ENCODE measurements at places on chromosomes 11 and 22.
A peak's percentile ranks its signal among the peaks of the same experiment; 100 is the strongest.

DNA sequence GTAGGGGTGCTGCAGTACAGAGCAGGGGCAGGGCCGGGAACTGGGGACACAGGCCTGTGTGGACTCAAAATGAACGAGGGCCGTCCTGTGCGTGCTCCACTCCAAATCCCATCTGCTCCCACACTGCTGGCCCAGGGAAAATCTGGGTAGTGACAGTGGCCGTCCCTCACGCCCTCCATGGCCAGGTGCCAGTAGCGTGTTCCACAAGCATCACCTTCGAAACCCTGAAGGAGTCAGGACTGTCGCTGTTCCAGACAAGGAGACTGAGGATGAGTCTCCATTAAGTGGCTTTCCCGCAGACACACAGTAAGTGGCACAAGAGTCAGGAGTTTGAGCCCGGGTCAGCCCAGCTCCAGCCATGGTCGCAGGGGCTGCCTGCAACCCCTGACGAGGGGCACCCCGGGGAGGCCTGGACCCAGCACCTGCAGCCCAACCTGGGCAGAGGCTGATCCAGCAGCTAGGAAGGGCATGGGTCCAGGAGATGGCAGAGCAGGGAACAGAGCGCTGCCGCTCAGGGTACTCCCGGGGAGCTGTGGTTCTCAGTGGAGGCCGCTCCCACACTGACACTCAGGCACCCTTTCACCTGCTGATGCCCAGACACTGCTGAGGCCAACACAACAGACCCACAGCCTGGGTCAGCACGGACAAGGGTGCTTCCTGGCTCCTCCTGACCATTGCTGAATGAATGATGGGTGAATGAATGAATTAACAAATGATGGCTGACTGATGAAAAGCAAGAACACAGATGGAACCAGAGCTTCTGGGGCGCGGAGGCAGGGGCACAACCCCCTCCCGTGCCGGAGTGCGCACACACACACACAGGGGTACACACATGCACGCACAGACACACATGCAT, 35.3 kb downstream of the IGF2 start:
- no peak for DNase-seq

DNA sequence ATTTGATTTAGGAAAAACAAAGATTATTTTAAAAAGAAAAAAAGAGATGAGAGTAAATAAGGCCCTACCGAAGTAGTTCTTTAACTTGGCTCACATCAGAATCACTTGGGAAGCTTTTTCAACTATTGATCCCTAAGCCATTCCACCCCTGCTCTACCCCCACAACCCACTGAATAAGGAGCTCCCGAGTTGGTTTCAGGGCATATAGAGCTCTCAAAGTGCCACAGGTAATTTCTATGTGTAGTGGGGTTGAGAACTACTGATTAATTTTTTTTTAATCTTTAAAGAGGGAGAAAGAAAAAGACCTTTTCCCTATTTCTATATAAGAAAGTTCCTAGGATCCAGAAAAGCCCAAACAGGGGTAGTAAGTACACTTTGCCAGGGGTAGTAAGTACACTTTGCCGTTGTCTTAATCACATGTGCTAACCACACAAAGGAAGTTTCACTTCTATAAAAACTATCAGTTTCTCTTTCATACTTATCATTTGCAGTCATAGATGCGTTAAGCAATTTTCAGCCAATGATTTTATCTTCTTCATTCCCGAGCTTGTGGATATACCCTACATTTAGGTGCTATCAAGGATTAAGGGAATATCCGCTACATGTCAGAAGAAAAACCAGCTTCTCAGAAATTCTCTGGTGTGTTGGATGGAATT, 108.4 kb upstream of the ZC3H12C start:
- DNase-seq = no peak

- DNase-seq = no peak
These were observed 279.4 kb downstream of the LARGE1 start for GRCh38 chr22:33640900-33641299.

DNA sequence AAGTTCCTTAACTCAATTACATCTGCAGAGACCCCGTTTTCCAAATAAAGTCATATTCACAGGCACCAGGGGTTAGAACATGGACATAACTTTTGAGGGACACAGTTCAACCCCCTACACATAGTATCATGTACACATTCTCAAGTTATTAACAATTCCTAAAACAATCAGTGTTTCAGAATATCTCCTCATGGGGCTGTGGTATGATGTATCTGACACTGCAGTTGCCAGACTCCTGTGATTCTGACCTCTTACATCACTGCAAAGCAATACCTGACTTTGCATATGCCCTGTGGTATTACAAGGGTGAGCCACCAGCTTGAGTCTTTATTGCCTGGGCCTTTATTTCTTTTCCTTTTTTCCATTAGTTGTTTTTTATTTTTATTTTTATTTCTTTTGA, 141.7 kb downstream of the COMMD9 start:
- peak; percentile 47 for DNase-seq

DNA sequence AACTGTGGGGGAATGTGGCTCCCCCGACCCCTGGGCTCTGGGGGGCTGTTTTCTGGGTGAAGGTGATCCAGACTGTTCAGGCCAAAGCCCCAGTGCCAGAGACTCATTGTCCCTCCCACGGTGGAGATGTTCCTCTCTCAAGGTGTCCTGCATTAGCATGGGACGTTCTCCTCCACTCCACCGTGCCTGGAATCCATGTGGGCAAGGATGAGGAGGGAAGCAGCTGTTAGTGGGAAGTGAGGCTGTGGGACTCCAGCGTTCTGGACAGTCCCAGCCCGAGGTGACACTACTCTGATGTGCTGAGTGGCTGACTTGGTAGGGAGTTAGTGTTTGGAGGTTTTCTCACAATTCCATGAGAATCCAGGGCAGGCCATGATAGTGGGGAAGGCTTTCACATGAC, 31.4 kb upstream of the CLDN5 start:
- no peak for DNase-seq

- peak; percentile 82 for DNase-seq
These were observed 5.9 kb downstream of the LMNTD2 start for GRCh38 chr11:554428-555226.

GRCh38 chr22:29700900-29701154, 19.0 kb upstream of the CABP7 start:
- no peak for DNase-seq

GRCh38 chr11:44556735-44557409, 8.6 kb upstream of the CD82 start:
- DNase-seq = peak; percentile 85

DNA sequence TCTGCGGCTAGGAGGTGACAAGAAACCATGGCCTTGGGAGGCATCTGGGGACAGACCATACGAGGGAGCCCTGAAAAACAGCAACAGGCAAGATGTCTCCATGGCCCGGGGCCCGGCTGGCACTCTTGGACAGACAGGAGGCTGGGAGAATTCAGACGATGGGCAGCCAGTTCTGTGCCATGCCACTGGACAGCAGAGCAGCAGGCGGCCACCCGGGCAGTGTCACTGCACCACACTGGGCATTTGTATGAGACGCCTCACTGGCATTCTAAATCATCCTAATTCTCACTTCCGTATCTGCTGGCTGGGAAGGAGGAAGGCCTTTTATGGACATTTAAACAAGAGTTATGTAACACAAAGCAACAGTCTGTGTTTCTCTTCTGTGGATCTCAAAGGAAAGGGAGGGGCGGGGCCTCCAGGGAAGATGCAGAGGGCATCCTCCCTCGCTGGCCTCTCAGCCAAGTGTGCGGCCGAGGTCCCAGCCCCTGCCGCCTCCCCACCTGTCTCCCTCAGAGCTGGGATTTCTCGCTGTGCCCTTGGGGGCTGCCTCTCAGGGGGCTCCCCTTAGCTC, 350.3 kb downstream of the SHANK2 start:
- no peak for DNase-seq

GRCh38 chr11:78838417-78838816, 263.8 kb upstream of the NARS2 start:
- no peak for DNase-seq

DNA sequence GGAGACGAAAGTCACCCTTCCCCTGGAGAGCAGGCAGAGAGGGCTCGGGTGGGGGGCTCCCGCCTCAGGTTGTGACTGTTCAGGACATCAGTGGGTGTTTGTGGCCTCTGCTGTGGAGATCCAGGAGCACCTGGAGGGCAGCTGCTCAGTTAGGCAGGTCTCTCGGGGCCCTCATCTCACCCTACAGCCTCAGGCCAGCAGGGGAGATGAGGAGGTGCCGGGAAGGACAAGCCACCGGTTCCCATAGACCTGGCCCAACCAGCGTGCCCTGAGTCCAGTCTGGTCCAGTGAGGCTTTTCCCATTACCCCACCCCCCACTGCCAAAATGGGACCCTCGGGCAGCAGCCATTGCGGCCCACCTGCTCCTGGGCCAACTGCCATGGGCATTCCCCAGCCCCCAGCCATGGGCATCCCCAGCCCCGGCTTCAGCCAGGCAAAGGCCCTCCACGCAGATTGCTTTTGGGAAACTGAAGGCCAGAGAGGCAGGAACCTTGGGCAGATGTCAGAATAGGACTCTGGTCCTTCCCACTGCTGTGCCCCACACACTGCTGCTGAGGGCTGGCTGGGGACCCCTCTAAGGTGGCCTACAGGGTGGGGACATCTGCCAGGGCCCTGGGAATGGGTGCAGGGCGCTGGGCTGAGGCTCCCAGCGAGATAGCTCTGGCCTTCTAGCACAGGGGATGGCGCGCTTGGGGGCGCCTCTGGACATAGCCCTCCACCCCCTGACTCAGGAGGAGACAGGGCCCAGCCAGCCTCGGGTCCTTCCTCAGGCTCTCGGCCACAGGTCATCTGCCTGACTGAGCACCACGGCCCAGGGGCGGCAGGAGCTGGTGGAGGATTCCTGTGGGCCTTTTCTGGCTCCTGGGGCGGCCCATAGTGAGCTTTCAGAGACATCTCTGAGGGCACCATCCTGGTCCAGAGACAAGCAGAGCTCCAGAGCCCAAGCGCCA, 4.8 kb downstream of the PIM3 start:
- no peak for DNase-seq

DNA sequence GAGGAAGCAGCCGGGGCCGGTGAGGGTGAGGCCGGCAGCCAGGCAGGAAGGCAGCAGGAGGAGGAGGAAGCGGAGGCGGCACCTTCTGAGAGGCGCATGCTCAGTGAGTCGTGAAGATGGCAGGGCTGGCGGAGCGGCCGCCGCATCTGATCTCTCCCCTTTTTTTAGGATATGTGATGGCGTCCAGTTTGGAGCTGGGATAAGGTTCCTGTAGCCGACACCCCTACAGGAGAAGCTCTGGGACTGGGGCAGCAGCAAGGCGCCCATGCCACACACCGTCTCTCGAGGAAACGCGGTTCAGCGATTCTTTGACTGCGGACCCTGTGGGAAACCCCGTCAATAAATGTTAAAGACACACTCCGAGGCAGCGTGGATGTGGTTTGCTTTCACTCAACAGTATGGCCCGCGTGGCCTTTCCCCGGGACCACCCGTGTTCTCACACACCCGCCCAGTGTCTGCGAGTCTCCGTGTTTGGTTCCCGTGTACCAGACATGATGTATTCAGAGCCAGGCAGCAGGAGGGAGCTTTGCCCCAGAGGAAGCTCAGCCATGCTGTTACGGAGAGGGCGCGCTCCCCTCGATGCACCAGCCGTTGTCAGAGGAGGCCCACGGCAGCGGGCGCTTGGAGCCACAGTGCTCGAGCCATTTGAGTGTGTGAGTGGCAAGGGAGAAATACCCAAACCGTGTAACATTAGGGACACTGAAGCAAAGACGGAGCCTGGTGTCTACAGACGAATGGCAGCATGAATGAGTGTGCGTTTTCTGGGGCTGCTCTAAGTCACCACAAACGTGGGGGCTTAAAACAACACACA, 27.7 kb upstream of the PARVB start:
- no peak for DNase-seq

DNA sequence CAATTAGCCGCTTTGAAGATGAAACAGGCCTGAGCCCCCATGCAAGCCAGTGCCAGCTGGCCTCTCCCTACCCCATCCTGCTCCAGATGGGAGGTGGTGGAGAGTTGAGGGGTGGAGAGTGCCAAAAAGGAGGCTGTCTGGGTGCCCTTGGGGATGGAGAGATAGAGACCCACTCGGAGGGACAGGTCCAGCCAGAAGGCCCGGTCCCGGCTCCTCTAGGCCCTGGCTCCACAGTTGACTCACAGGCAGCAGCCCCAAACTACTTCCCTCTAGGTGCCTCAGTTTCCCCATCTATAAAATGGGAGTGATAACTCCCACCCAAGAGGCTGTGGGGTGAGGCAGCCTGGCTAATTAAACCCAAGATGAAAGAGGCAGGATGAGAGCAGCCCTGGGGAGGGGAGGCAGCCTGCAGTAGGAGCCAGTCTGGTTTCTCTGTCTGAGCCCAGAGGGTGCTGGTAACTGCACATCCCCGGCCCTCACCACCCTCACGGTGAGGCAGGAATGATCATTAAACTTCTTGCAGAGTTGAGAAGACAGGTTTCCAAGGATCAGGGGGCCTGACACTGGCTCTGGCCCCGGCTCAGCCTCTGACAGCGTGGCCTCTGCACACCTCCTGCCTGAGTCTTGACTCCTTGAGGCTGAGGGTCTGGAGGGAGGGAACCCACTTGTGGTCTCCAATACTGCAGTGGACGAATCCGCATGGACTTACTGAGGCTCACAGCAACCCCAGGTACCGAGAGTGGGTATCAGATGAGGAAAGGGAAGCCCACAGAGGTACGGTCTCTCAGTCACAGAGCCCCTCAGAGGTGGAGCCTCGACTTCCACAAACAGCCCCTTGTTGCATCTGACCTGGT, 1.4 kb upstream of the AP5B1 start:
- DNase-seq = no peak

- no peak for DNase-seq
These were observed 48.1 kb downstream of the RPL27A start for GRCh38 chr11:8730697-8731020.

All from erythroblast (primary cell).